Endothelial cell of umbilical vein (primary cell): ENCODE measurements at places on chromosomes 2 and 18. TPM values are rescaled to one million over a fixed set of nuclear protein-coding genes. Genes with fewer than 3 reads are reported as not detected.

MAL gene
- polyA plus RNA-seq, result not detected in 2 replicates

SPHKAP gene
- not detected in 2 replicates for polyA plus RNA-seq

TMEM37 gene
- 13.6 and 16.2 TPM in 2 replicates for polyA plus RNA-seq

CYP27A1 gene
- polyA plus RNA-seq, result 30.3 and 34.9 TPM in 2 replicates

ZSCAN30 gene
- 5.9 and 6.7 TPM in 2 replicates for polyA plus RNA-seq

GKN1 gene
- not detected in 2 replicates for polyA plus RNA-seq

KCNG2 gene
- polyA plus RNA-seq, result not detected in 2 replicates

GALNT14 gene
- 0.04 and 0.29 TPM in 2 replicates for polyA plus RNA-seq

HSBP1L1 gene
- polyA plus RNA-seq, result 5.6 and 7.1 TPM in 2 replicates
